Endothelial cell of coronary artery (primary cell): ENCODE measurements at places on chromosomes 7 and 10. TPM values are rescaled to one million over a fixed set of nuclear protein-coding genes. Genes with fewer than 3 reads are reported as not detected.

Gene HOXA6
- total RNA-seq = 0.36 and 1.3 TPM in 2 replicates

Gene CACNB2
- not detected in 2 replicates for total RNA-seq

Gene CNPY1
- not detected in 2 replicates for total RNA-seq

Gene PHKG1
- 0.19 and 0.36 TPM in 2 replicates for total RNA-seq

Gene CPA2
- not detected in 2 replicates for total RNA-seq

Gene HOXA13
- not detected in 2 replicates for total RNA-seq

Gene GPC2
- total RNA-seq = 3.9 and 5.6 TPM in 2 replicates

Gene CCDC172
- total RNA-seq = not detected in 2 replicates

Gene MALRD1
- not detected in 2 replicates for total RNA-seq

Gene CHN2
- total RNA-seq = under 0.01 and 0.56 TPM in 2 replicates

Gene CASTOR2
- 7.2 and 11.2 TPM in 2 replicates for total RNA-seq
